Foreskin keratinocyte (primary cell): ENCODE measurements at places on chromosomes 13 and 19.

- DNase-seq: no peak
Observed at GRCh38 chr13:51833980-51834379, 11.0 kb downstream of the TMEM272 start.

GRCh38 chr13:112877066-112877465, 91.9 kb upstream of the MCF2L start:
- DNase-seq: no peak

DNA sequence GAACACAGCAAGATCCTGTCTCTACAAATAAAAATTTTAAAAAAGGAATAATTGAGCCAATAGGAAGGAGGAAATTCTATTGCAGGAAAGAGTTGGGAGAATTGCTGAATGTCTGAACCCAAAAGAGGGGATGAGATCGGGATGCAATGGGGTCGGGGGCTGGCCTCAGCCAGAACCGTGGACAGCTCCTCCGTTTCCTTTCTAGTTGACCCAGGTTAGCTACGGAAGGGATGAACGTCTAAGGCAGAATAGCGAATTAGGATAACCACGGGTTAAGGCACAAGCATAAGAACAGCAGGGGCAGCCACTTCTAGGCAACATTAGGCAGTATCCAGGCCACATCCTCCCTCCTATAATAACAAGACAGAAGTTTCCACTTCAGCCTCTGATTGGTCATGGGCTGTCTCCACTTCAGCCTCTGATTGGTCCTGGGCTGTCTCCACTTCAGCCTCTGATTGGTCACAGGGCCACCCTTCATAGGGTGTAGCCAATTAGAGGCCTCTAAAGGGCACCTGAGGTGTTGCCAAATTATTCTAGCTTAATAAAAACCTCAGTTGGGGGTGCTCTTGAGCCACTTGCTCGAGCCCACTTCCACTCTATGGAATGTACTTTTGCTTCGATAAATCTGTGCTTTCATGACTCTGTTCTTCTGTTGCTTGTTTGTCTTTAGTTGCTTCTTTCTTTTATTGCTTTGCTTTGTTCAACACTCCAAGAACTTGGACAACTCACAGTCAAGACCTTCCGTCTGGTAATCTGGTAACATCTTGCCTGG, 24.9 kb upstream of the TPM4 start:
- no peak for DNase-seq

DNA sequence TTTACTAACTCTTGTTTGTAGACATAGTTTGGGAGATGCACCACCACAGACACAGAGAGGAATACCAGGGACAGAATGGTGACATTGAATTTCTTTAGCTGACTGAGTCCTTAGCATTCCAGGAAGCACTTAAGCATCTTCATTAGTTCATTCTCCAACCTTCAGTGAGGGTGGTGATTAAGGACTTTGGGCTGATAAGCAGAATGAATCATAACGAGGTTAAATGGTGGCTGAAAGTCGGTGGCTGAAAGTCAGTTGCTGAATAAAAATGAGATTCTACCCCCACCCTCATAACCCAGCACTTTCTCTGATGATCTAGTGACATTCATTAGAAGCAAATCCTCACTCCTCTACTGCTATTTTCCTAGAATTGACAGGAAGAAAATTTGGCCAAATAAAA, 10.6 kb downstream of the PCDH8 start:
- no peak for DNase-seq

- no peak for DNase-seq
Observed at GRCh38 chr19:52451241-52451640, 2.1 kb upstream of the ZNF578 start.

- no peak for DNase-seq
Observed at GRCh38 chr13:77853703-77854102, 64.9 kb downstream of the EDNRB start.
